Glutamatergic neuron (in vitro differentiated cells): ENCODE measurements at places on chromosomes 7 and 10. TPM values are rescaled to one million over a fixed set of nuclear protein-coding genes. Genes with fewer than 3 reads are reported as not detected.

DNA sequence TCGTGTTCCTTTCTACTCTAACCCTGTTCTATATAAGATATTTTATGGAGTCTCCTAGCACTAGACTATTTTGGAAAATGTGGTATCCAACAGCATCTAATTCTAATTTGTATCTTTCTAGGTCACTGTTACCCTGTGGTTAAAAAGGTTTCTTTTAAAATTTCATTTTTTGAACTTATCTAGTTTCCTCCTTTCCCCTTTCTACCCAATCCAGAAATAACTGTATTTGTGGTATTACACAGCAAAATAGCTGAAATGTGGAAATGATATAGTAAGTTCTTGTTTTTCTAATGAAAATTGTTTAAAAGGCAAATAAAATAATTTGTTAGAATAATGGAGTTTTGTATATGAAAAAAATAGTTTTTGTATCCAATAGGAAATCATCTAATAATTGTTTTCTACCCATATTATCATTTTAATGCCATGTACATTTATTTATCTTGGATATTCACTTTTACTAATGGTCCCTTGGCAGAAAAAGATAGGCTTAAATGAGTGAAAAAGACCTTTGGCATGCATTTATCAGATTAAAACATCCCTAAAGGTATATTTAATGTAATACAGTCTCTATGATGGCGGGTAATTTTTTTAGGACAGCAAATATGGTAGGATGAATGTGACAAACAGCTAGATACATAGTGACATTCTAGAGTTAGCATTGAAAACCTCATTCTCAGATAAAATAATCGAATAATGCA, 175.5 kb upstream of the PLXDC2 start:
- no peak for DNase-seq

DNA sequence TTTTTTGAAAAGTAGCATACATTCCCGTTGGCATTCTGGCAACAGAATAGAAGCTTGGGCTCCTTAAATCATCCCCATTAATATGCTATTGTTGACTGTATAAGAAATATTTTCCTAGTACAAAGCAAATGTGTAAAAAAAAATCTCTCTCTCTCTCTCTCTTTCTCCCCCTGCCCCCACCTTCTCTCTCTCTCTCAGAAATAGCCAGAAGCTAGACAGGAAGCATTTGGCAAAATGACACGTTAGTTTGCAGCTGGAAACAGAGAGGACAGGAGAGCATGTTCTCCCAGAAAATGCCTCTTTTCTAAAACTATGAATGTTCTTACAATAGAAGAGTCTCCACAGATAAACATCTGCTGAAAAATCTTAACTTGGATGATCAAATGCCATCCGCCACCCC, 59.6 kb upstream of the AKR1E2 start:
- DNase-seq: no peak

DNA sequence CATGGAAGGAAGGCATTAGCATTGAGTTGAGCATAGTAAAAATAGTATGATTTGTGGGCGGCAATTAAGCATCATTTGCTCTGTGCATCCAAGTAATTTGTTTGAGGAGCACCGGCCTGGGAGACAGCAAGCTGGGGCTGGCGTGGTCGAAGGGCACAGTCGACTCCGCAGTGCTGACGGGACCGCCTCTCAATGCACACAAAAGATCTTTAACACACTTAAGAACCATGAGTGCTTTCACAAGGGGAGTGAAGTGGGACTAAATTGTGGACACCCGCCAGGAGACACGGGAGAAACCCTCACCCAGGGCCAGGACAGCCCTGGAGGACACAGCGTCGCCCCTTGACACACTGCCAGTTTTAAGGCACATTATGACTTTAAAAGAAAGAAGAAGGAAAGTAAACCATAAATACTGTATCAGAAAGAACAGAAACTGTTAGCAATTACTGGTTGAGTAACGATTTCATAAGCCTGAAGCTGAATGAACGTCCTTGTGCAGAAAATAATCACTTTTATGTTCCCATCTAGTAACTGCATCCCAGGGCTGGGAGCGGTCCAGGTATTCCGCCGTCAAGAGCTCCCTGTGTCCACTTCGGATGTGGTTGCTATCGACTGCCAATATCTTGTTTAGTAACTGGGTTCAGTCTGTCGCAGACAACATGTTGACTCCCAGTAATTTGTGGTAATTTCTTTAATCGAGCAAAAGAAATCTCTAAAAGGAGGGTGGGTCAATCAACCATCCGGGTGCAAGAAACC, 102.1 kb downstream of the EBF3 start:
- DNase-seq: no peak

Gene STAMBPL1
- 4.4 TPM for total RNA-seq

DNA sequence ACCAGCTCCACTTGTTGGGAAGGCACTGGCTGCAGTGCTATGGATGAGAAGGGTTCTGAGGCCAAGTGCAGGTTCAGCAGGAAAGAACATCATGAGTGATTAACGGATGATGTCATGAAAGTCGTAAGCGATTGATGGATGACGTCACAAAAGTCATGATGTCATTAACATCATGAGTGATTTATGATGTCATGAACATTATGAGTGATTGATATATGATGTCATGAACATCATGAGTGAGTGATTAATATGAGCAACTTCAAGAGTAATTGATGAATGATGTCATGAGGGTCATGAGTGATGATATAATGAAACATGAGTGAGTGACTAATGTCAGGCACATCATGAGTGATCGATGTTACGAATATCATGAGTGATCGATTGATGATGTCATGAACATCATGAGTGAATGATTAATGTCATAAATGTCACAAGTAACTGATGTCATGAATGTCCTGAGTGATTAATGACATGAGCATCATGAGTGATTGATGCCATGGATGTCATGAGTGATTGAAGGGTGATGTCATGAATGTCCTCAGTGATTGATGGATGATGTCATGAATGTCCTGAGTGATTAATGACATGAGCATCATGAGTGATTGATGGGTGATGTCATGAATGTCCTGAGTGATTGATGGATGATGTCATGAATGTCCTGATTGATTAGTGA, 185.6 kb downstream of the PAXIP1 start:
- DNase-seq: no peak

DNA sequence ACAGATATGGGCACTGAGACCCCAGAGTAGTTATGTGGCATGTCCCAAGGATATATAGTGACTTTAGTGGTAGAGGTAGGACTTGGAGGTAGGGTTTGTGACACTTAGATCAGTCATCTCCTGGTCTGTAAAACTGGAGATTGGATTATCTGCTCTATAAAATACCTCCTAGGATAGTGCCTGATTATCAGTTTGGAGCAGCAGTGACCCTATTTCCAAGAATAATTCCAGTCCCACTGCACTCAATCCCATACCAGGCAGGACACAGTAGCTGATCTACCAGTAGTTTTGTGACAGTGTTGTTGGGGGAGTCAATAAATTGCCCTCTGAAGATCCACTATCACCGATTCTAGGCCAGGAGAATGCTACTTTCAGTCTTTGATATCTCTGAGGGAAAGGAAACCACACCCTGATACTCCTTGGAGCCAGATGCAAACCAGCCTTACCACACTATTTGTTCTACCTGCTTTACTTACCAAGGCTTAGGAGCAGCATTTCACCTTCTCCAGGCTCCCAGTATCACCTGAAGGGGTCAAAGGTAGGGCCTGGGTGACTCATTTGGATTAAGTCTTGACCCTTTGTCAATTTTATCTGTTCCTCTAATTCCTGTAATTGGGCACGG, 30.6 kb downstream of the KMT2E start:
- DNase-seq: no peak

DNA sequence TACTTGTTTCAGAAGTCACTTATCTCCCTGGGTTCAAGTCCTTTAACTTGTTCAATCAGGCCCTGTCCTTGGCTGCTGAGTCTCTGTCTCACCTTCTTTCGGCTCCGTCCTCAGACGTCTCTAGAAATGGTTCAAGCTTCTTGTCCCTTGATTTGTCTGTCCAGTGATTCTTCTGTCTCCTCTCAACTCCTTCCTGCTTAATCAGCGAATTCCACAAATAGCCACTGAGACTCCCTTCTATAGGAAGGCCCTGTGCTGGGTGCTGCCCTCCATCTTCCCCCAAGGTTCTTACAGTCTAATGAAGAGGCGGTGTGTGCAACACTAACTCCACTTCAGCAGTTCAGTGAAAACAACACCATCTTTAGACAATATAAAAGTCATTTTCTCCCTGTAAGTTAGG, 12.7 kb downstream of the FAM241B start:
- no peak for DNase-seq

DNA sequence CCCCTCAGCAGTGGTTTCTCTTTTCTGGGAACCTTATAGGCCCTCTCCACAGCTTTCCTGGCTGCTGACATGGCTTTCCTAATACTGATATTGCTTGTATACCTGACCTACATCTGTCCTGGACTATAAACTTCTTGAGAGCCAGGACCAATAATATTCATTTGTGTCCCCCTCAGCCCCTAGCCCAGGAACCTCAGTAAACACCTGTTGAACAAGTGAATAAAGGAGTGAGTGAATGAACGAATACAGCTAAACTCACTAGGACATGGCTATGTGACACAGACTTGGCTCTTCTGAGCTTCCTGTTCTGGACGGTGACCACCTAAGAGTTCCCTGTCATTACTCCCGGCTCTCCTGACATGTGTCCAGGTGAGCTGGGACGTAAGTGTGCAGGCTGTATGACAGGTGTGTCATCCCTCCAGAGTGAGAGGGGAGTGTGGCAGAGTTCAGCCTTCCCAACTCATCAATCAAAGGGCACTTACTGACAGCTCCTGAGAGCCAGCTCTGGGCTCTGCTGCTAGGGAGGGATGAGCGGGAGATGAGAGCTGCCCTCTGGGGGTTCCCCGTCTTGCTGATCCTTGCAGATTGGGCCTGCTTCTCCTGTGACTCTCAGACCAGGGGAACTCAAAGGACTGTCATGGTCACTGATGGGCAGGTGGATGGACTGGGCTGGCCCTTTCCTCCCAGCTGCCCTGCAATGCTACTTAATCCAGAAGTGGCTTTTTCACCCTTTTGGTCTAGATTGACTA, 84.5 kb downstream of the HIF1AN start:
- DNase-seq: no peak

Gene LHFPL3
- total RNA-seq: not detected

Gene LRIT1
- total RNA-seq: not detected

- DNase-seq: no peak
Measured at GRCh38 chr7:154484406-154484805, 432.2 kb downstream of the DPP6 start.

Gene PIK3CG
- total RNA-seq: not detected

Gene ZNF467
- total RNA-seq: 1.4 TPM

Gene FAM24B
- total RNA-seq: 15.9 TPM

DNA sequence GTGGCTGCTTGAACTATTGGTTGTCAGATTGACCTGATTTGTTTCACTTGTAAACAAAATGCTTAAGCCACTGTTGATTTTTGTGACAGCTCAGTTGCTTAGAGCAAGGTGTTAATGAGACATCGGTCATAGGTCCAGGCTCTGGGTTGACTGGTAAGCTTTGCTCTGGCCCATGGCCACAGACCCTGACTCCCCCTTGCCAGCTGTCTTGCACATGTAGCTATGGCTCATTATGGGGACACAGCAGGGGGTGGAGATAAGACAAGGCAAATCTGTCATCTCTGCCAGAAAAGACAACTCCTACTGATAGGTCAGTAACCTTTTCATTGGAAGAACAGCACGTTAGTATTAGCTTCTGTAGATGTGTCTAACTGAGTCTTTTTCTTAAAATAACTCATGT, 95.3 kb downstream of the KAT6B start:
- peak; percentile 49 for DNase-seq

Gene ATOH7
- total RNA-seq: 0.86 TPM

Gene CC2D2B
- total RNA-seq: not detected

- DNase-seq: no peak
Measured at GRCh38 chr7:1105189-1105588, 17.3 kb downstream of the GPER1 start.

DNA sequence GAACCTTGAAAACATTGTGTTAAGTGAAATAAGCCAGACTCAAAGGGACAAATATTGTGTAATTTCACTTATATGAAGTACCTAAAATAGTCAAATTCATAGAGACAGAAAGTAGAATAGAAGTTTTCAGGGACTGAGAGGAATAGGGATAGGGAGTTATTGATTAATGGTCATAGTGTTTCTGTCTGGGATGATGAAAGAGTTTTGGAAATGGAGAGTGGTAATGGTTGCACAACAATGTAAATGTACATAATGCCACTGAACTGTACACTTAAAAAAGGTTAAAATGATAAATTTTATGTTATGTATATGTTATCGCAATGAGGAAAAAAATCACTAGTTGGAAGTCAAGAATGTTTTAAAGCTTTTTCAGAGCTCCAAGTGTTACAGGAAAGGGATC, 33.5 kb upstream of the IMMP2L start:
- DNase-seq: no peak
